ENCODE measurements at places on chromosomes 1 and 21.

DNA sequence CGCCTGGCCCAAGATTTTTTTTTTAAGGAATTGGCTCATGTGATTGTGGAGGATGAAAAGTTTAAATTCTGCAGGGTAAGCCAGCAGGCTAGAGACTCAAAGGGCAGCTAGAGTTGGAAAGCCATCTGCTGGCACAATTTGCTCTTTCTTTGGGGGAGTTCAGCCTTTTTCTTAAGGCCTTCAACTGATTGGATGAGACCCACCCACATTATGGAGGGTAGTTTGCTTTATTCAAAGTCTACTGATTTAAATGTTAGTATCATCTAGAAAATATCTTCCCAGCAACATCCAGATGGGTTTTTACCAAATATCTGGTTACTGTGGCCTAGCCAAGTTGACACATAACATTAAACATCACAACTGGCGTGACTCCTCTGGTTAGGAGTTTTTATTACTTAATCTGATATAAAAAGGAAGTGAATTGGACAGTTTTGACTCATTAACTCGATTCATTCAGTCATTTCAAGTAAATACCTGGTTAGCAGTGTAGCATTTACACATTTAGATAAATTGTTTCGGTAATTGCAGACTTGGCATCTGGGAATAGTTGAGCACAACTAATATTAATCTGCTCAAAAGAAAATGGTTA lies 12.4 kb downstream of the HOOK1 start:
- DNase-seq = peak; percentile 15

- DNase-seq = no peak
Observed at GRCh38 chr1:234582681-234583301, 27.2 kb downstream of the IRF2BP2 start.

DNA sequence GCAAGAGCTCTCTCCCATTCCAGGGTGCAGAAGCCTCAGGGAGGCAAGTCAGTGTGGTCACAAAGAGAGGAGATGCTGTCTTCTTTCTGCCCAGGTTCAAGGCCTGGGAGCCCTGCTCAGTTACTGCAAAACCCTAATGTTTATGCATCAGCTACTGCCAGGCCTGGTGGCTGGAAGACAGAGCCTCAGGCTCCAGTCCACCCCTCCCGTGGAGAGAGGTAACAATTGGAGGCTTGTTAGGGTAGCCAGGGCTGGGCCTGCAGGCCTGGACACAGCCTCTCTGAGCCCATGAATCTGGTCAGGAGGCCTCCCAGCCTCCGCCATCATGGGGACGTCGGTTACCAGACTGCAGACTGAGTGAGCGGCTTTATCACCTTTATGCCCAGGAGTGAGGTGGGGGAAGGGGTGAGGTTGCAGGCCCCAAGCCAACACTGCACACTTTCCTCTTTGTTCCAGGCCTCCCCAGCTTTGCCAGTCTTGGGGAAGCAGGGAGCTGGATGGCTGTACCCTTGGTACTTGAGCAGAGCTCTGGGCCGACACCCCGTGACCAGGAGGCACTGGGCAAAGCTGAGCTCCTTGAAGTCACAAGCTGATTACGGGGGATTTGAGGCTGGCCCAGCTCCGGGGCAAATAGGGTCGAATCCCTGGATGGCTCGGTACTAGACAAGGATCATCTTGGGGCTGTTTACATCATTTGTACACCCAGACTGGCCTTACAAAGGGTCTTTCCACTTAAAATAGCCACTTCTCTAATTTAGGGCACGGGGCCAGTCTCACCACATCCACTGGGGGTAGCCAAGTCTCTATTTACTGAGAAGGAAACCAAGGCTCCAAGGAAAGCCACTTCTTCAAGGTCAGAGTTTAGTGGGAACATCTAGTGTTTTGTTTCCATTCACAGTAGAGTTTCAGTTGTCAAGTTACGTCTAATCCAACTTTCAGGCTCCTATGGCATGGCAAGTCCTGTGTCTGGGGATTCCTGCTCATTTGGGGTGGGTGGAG lies 5.2 kb downstream of the SLC2A1 start:
- no peak for DNase-seq

DNA sequence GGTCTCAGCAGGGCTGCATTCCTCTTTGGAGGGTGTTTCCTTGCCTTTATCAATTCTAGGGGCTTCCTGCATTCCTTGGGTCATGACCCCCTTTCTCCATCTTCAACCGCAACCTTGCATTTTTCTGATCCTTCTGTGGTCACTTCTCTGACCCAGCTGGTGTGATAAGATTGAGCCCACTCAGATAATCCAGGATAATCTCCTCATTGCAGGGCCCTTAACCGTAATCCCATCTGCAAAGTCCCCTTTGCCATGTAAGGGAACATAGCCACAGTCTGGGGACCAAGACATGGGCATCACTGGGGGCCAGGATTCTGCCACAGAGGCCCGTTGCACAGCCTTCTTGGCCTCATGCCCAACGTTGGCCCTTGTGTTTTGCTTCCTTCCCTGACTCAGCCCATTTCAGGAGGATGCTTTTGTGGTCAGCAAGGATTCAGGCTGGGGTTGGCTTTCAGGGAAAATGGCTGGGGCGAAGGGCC lies 35.0 kb upstream of the IL19 start:
- no peak for DNase-seq

GRCh38 chr1:222928212-222928611 lies 113.4 kb downstream of the DISP1 start:
- DNase-seq = no peak

GRCh38 chr21:37742532-37742931 lies 173.7 kb downstream of the KCNJ6 start:
- no peak for DNase-seq

DNA sequence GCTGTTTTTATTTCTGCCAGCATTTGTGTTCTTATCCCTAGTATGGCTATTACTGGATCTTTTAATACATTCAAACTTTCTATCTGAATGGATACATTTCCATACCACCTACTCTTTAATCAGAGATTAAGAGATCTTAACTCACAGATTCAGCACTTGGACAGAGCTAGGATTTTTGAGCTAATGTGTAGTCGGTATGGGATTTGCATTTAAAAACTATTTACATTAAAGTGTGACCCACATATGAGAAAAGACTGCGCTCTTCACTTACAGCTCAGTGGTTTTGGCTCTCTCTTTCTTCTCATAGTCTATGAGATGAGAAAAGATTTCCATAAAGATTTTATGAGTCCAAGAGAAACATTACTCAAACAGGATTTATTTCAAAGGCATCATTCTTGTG lies 16.4 kb downstream of the HMGB4 start:
- no peak for DNase-seq

DNA sequence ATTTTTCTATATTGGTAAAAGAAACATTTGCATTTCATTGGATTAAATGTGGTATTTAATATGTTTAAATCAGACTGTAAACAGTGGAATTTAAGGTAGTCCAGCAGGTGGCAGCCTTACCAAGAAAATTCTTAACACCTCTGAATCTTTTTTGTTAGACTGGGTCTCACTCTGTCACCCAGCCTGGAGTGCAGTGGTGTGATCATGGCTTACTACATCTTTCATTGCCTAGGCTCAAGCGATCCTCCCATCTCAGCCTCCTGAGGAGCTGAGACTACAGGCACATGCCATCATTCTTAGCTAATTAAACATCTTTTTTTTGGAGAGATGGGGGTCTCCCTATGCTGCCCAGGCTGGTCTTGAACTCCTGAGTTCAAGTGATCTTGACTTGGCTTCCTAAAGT lies 98.8 kb downstream of the RABGAP1L start:
- peak; percentile 45 for DNase-seq

GRCh38 chr1:206573319-206573718 lies 38.9 kb downstream of the EIF2D start:
- no peak for DNase-seq

DNA sequence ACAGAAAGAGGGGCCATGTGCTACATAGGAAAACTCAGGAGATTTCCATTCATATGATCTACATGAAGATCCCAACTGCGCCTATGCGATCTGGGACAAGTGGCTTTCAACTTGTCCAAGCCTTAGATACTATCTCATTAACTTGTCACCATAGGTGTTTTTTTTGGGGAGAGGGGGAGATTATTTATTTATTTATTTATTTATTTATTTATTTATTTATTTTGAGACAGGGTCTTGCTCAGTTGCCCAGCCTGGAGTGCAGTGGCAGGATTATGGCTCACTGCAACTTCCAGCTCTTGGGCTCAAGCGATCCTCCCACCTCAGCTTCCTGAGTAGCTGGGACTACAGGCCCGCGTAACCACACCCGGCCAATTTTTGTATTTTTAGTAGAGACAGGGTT lies 11.3 kb downstream of the FABP3 start:
- no peak for DNase-seq

- DNase-seq = no peak
Observed at GRCh38 chr1:55813618-55814017, 598.5 kb upstream of the USP24 start.

DNA sequence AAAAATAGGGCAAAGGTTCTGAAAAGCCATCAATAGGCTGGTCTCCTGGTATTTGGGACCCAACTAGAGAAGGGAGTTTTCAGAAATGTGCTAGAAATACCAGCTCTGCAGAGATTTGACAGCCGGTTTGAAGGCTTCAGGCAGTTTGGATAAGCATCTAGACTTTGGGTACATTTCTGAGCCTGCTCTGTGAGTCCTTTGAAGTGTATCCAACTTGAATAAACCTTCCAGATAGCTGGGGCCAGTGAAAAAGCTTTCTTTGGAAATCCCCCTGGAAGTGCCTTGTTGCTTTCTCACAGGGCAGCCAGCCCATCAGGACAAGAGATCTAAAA lies 6.4 kb upstream of the PEF1 start:
- no peak for DNase-seq

GRCh38 chr1:230156068-230156467 lies 89.0 kb downstream of the GALNT2 start:
- no peak for DNase-seq

DNA sequence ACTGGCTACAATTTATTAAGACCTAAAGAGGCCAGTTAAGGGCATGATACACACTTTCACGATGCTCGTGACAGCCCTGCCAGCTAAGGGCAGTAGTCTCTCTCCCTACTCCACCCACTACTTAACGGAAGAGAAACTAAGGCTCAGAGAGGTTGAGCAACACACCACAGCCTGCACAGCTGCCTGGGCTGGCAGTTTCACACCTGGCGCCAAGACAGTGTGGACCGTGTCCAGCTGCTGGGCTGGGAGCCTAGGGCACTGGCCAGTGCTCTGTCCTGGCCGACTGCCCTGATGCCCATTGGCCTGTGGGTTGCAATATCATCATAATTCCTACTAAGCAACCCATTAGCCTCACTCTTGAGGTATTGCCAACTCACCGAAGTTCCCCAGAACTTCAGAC lies 27.6 kb downstream of the TENT5C start:
- no peak for DNase-seq

DNA sequence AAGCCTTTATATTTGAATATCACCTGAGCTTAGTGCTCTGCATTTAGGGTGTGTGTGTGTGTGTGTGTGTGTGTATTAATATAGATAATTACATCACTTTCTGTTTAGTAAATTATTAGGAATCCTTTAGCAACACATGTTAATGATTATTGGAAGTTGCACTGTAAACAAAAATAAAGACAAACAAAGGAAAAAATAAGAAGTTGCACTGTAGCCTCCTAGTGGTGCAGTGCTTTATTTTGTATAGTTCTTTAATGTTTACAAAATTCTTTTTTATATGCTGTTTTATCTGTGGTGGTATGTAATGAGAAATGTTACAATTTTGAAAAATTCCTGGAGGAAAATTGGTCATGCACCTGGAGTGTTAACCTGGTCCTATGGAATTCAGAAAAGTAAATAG lies 69.2 kb downstream of the UBE4B start:
- DNase-seq = no peak

DNA sequence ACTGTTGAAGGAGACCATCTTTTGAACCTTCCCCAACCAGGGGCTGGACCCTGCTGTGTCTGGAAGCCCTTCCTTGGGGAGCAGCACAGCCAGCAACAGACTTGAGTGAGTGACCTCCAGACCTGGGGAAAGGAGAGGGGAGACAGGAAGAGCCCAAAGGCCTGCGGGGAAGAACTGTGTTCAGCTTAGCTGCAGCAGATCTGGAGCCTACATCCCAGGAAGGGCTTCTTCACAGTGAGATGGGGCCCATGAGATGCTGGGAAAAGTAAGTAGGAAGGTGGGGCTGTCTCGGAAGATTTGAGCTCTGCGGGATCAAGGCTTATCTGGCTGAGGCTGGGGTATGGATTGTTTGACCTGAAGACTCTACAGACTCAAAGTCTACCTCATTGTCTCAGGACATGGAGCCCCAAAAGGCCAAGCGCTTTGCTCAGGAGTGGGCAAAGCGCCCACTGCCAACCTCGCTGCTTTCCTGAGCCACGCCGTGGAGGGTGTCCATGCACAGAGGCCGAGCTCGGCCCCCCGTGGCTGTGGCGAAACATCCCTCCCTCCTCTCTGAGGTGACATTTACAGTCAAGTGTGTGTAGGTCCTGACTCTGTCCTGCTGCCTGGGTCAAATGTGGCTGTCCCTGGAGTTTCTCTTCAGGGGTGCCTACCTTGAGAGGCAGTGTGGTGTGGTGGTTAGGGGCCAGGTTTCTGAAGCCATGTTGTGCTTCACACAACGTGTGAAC lies 24.5 kb downstream of the SPOCD1 start:
- DNase-seq = no peak

DNA sequence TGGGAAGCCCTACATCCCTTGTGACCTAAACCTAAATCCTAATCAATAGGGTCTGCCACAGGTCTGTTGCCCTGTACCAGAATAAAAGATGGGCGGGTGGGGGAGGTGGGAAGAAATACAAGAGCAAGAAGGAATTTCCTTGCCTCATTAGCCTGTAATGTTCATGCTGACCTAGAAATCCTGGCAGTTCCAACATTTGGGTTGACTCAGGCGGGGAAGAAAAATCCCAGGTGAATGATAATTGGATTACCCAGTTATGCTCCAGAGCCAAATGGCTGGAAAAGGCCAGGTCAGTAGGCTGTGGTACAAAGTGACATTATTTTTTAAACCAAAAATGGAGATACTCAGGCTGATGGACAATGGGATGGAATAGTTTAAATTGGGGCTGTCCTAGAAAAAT lies 27.3 kb upstream of the A3GALT2 start:
- no peak for DNase-seq

DNA sequence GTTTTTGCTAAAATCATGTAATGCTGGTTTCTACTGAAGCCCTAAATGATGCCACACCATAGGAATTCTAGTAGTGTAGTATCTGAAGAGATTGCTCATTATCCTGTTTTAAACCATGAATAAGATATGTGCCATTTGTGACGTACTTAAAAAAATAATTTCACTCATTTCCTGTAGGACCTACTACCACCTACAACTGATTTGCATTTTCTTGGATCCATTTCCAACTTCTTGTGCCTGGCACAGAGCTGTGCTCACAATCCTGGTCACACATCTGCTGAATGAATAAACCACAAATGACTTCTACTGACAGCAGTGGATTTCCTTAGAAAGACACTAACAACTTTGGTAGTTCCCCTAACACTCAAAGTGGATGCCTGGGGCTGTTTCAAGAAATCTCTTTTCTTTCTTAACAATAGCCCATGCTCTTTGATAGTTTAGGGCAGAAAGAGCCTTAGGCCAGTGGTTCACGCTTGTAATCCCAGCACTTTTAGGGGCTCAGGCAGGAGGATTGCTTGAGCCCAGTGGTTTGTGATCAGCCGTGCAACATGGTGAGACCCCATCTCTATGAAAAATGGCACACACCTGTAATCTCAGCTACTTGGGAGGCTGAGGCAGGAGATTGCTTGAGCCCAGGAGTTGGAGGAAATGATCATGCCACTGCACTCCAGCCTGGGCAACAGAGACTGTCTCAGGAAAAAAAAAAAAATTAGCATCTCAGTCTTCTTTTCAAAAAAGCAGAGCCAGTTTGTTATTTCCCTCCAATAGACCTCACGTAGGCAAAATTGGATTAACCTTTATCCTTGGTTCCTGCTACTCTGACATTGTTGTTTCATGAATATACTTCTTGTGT lies 13.0 kb upstream of the BATF3 start:
- peak; percentile 74 for DNase-seq

GRCh38 chr1:180907313-180908055 lies 5.2 kb upstream of the KIAA1614 start:
- no peak for DNase-seq

GRCh38 chr1:174969977-174970376 lies 29.8 kb upstream of the CACYBP start:
- DNase-seq = peak; percentile 56
